GM18507 (cell line): ENCODE measurements at places on chromosomes 7 and 10.
A peak's percentile ranks its signal among the peaks of the same experiment; 100 is the strongest.

- DNase-seq = peak; percentile 71
Measured at GRCh38 chr10:132387764-132388210, 9.2 kb upstream of the PWWP2B start.

- DNase-seq = no peak
Measured at GRCh38 chr7:141133646-141134045, 59.8 kb downstream of the TMEM178B start.

DNA sequence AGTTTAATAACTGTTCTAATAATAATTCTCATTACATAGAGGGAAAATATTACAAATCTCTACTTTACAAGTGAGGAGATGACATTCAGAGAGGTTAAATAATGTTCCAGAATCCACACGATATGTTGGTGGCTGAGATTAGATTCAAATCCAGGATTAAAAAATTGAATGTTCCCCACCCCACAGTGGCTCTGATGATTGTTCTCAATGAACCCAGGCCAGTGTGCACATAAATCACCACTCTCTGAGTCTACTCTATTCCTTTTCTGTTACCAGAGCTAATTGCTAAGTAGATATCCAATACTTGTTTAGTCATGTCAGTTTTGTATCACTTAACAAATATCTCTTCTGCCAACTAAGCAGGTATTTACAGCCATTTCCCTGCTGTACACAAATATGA is 281.0 kb downstream of the ABCA13 start:
- DNase-seq = no peak

DNA sequence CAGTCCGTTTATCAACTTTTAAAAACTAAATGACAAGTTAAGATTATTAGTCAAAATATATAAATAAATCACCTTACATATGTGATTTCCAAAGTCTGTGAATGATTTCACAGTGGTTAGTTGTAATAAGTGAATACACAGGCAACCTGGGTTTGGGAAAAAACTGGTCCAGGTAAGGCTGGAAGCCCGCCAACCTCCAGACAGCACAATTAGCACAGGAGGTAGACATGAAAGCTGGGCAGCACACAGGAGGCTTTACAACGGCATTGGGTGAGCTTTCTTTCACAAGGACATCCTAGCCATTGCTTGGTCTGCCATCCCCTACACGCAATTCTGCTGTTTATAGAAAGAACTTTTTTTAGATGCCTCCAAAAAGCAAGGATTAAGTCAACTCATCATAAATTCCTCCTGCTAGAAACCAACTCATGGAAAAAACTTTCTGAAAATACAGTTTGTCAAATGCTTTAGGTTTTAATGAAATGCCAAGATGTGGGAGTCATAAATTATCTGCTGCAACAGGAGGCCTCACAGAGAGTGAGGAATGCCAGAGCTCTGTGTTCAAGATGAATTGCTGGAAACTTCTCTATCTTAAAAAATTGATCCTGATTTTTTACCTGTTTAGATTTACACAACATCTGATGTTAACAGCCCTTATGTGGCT is 346.8 kb upstream of the NFE2L3 start:
- DNase-seq = no peak
